ENCODE measurements at places on chromosomes 5 and 9.

DNA sequence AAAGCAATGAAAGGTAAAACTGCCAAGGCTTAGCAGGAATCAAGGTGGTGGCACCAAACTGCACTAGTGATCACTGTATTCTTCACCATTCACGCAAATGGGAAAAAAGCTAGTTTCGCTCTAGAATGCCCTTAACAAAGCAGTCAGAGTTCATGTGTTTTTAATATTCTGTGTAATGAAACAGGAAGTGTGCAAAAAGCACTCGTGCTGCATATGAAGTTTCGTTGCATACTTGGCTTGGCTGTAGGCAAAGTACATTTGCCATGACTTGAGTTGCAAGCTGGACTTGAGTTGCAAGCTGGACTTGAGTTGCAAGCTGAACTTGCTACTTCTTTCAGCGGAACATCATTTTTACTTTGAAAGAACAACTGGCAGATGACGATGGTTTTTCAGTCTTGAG is 55.4 kb downstream of the FOXI1 start:
- DNase-seq = no peak

- peak; percentile 4 for DNase-seq
Observed at GRCh38 chr9:83583151-83584014, 39.6 kb upstream of the IDNK start.

DNA sequence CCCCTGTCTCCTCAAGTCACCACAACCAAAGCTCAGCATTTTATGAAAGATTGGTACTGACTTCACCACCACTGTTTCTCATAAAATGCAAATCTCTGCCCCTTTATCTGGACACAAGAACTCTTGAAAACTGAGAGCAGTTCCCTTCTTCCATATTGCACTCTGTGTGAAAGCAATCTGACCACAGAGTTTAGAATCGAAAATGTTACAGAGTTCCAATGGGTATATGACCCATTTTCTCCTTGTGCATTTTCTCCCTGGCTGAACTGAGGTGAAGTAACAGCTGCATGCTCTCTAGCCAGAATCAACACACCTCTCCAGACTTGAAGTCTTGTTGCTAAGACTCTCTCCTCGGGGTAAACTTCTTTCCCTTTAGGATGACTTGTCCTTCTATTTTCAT is 111.0 kb upstream of the PLCXD3 start:
- no peak for DNase-seq

GRCh38 chr9:123324767-123325183 is 31.2 kb upstream of the CRB2 start:
- no peak for DNase-seq

DNA sequence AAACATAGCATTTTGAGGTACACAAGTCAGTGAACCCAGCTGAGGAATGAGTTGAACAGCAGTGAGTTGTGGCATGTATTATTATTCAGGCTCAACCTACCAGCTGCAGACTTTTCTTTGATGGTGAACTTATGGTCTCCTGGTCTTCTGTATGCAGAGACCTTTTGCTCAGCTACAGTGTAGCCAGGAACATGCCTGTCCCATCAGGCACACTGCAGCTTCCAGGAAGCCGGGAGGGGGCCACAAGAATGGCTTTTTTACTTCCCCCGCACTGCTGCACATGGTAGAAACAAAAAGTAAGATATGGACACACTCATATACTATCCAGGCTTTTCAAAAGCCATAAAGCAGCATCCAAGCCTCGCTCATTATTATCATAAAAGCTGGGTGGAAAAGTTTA is 65.3 kb upstream of the PLPP1 start:
- DNase-seq = no peak

- DNase-seq = no peak
Observed at GRCh38 chr5:142572006-142572405, 113.9 kb downstream of the FGF1 start.

DNA sequence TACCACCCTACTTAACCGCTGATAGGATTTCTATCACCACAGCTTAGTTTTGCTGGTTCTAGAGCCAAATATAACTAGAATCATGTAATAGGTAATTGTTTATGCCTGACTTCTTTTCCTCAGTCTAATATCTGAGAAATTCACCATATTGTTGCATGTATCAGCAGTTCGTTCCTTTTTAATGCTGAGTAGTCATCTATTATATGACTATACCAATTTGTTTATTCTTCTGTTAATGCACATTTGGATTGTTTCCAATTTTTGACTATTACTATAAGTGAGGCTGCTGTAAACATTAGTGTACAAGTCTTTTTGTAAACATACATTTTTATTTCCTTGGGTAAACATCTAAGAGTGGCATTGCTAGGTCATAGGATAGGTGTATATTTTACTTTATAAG is 25.9 kb downstream of the CSNK1G3 start:
- DNase-seq = no peak

DNA sequence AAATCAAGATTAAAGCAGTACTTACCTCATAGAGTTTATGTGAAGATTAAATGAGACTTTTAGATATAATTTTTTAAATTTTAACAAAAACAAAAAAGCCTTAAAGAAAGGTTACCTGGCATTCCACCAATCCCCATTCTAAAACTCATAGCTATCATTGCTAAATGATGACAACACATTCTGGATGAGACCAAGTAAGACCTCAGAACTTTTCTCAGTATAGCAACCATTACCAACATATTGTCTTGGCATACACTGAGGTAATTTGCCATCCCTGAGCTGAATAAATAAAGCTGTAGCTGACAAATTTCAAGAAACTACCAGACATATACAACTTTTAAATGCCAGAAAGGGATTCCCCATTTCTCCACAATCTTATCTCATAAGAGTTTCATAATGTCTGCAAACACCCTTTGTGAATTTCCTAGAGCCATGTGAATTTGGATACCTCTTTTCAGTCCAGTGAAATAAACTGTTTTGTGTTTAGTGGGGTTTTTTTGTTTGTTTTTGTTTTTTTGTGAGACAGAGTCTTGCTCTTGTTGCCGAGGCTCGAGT is 29.5 kb downstream of the RANBP3L start:
- no peak for DNase-seq
